ENCODE measurements at places on chromosomes 3 and 15. TPM values are rescaled to one million over a fixed set of nuclear protein-coding genes. Genes with fewer than 3 reads are reported as not detected.

The ROBO2 gene
- 34.5 TPM for total RNA-seq

The MUSTN1 gene
- 0.33 TPM for total RNA-seq

The DAZL gene
- not detected for total RNA-seq

The ISG20 gene
- total RNA-seq: 24.0 TPM

The APOD gene
- total RNA-seq: 26.6 TPM

The CAV3 gene
- total RNA-seq: not detected

The MYO5C gene
- 0.33 TPM for total RNA-seq

The ADGRG7 gene
- not detected for total RNA-seq

The DALRD3 gene
- total RNA-seq: 39.6 TPM

The SERPINI2 gene
- 0.46 TPM for total RNA-seq

The LMOD3 gene
- not detected for total RNA-seq

The SMAD6 gene
- total RNA-seq: 0.33 TPM

The LPCAT4 gene
- total RNA-seq: 11.3 TPM

The CIDEC gene
- not detected for total RNA-seq

The RAB6B gene
- 2.5 TPM for total RNA-seq

The NOX5 gene
- total RNA-seq: 0.15 TPM

The TUSC7 gene
- total RNA-seq: not detected

The ANKUB1 gene
- not detected for total RNA-seq

The ECT2 gene
- total RNA-seq: 48.5 TPM

Data from melanocyte of skin (primary cell).